B cell (primary cell): ENCODE measurements at places on chromosomes 16 and 17. TPM values are rescaled to one million over a fixed set of nuclear protein-coding genes. Genes with fewer than 3 reads are reported as not detected.

- peaks cover 11% of the 10 kb centered on the region for H3K4me1 ChIP-seq
- H3K27me3 ChIP-seq = no peaks in the 10 kb centered on the region
- H3K36me3 ChIP-seq = peaks cover 32% of the 10 kb centered on the region
- no peak overlapping the region for H3K4me3 ChIP-seq
These were observed 53.2 kb upstream of the TRAP1 start for GRCh38 chr16:3770530-3770929.

DNA sequence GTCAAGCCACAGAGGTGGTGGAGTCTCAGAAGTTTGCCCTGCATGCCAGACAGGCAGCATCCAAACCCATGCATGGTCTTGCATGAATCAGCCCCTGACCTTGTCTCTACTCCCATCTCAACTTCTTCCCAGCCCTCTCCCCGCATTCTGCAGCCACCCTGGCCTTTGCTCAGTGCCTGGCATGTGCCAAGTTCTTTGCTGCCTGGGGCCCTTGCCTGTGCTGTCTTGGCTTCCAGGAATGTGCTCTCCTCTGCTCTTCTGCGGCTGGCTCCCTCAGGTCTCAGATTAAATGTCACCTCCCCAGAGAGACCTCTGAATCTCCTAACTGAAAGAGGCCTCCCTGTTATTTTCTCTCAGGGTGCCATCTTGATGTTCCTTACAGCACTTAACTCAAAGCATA is 17.6 kb downstream of the DRC3 start:
- H3K36me3 ChIP-seq = no peaks in the 10 kb centered on the region
- DNase-seq = no peak
- no peaks in the 10 kb centered on the region for H3K4me1 ChIP-seq
- no peaks in the 10 kb centered on the region for H3K27me3 ChIP-seq

- no peak overlapping the region for H3K4me3 ChIP-seq
- DNase-seq = no peak
- no peaks in the 10 kb centered on the region for H3K27me3 ChIP-seq
- H3K36me3 ChIP-seq = no peaks in the 10 kb centered on the region
- H3K4me1 ChIP-seq = no peaks in the 10 kb centered on the region
These were observed 122.6 kb downstream of the AXIN2 start for GRCh38 chr17:65438708-65439294.

SCNN1B gene
- total RNA-seq = not detected in 2 replicates

- peaks cover 98% of the 10 kb centered on the region for H3K4me1 ChIP-seq
- H3K27ac ChIP-seq = peak overlapping the region; percentile 67
- DNase-seq = peak; percentile 79
These were observed 114.0 kb downstream of the PRKCB start for GRCh38 chr16:23949630-23950290.
